Lower lobe of right lung (tissue), 2 donors: ENCODE measurements at places on chromosomes 2 and 18.
A peak's percentile ranks its signal among the peaks of the same experiment; 100 is the strongest.

DNA sequence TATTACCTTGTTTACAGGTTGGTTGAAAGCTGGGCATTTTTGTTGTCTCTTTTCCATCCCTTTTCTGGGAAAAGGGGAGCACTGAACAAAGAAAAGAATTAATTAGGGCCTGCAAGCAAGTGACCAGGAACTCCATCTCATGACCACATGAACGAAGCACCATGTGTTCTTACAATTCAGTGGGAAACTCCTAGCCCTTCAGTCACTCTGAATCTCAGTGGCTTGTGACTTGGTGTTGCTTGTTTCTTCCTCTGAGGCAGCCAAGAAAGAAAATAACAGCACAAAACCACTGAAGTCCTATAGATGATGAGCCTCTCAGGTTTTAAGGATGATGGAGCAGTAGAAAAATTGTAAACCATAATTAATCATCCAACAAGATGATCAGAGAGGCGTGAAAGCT, 129.1 kb upstream of the CAB39 start:
- DNase-seq = no peak

GRCh38 chr2:67726416-67726815, 329.3 kb downstream of the ETAA1 start:
- no peak for DNase-seq

DNA sequence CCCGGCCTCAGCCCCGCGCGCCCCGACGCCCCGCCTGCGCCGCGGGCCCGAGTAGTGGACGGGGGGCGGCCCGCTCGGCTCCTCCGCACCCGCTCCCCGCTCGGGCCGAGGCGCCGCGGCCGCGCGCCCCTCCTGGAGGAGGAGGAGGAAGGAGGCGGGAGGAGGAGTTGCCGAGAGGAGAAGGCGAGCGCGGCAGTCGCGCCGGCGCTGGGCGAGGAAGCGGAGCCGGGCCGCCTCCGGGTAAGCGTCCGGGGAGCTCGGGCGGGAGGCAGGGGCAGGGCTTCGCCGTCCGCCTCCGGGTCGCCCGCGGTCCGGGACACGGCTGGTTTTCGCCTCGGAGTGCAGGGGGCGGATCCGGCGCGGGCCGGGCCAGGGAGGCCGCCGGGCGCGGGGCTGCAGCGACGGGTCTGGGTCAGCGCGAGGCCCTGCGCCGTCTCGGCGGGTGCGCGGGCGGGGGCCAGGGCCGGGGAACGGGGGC, at the start of gene SOCS6:
Gene SOCS6 (plus strand): TSS at position 195 of the 478 bp plus-strand sequence. CDS start 35,624 bp downstream, outside the sequence.
- DNase-seq = peak; percentile 74

DNA sequence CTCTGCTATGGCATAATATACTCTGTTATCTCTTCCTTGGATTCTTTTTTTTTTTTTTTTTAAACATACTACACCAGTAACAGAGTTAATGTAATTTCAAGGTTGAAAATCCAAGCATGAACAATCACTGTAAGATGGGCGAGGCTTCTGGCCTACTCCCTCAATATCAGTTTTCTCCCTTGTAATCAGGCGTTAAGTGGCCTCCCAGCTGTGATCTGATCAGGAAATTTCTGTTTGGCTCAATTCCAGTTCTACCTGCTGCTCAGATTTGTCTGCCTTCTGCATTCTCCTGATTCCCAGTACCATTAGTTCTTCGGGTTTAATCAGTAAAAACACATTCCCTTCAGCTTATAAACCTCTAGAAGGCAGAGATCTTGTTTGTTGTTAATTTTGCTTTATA, 18.6 kb downstream of the PRKD3 start:
- no peak for DNase-seq

- no peak for DNase-seq
Measured at GRCh38 chr2:212898011-212898410, 253.4 kb downstream of the IKZF2 start.
